ENCODE measurements at places on chromosomes 11 and 22.

DNA sequence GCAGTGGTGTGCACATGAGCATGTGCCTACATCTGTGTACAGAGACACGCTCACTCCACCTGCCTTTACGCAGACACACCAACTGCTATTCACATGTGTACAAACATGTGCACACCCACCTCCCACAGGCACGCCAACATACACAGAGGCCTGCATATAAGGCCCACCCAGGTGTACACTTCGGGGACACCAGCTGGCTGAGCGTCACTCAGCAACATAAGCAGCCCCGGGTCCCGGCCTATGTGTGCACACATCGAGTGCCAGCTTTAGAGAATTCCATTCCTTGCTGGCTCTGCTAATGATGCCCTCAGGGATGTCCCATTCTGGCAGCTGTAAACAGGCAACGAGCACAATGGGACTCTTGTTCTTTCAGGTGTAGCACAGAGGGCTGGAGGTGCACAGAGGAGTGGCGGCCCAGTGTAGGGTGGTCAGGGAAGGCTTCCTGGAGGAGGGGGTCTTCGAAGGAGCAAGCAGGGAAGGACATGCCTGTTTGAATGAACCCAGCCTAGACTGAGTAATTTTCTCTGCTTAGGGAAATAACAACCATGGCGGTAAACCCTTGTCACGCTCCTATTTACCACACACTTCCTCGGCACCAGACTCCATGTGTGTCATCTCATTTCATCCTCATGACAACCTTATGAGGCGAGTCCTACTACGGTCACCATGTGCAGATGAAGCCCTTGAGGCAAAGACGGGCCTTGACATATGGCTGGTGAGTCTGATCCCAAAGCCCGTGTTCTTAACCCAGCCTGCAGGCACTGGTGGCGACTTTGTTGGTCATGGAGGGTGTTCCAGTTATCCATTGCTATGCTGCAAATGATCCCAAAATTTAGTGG is 35.1 kb downstream of the RPL3 start:
- no peak for DNase-seq

GRCh38 chr22:39395936-39396796 is 3.4 kb upstream of the TAB1 start:
- DNase-seq = no peak

GRCh38 chr11:27294654-27295053 is 68.4 kb downstream of the CCDC34 start:
- DNase-seq = no peak

DNA sequence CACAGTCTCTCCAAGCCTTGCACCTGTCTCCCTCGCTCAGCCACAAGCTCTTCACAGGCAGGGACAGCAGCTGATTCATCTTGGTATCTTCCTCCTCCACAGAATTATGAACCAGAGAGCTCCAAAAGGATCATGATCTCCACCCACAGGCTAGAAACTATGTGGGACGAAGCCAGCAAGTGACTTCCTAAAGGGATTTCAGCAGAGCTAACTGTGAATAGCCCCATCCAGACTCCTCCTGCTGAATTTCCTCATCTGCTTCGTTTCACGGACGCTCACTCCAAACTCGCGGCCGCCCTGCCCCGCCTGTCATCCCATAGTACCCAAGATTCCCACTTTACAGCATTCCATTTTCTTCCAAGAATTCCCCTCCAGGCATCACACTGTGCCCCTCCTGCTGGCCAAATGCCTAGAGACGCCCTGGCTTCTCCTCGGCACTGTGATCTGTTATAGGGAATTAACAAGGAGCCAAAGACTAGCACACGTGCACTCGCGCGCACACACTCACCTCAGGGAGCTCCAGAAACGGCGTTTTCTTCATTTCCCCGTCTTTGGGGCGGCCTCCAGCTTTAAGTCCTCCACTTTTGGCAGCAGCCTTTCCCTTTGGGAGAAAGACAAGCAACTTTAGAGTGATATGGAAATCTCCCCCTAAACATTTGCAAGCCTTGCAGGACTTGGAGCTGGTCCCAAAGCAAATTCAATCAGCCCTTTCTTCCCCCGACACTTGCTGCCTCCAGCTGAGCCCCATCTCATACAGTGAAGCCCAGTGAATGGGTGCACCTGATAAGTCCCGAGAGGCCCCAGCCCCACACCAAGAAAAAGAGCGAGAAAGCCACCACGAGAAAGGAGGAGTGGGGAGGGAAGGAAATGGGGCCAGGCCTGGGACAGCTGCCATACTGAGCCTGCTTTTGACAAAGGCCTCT is 35.5 kb downstream of the SPATA19 start:
- DNase-seq = no peak

- no peak for DNase-seq
Measured at GRCh38 chr11:2569321-2569721, 124.5 kb downstream of the KCNQ1 start.

- no peak for DNase-seq
Measured at GRCh38 chr22:42862045-42862734, 5.1 kb upstream of the ARFGAP3 start.

GRCh38 chr11:92626624-92627023 is 342.8 kb upstream of the MTNR1B start:
- DNase-seq = no peak

DNA sequence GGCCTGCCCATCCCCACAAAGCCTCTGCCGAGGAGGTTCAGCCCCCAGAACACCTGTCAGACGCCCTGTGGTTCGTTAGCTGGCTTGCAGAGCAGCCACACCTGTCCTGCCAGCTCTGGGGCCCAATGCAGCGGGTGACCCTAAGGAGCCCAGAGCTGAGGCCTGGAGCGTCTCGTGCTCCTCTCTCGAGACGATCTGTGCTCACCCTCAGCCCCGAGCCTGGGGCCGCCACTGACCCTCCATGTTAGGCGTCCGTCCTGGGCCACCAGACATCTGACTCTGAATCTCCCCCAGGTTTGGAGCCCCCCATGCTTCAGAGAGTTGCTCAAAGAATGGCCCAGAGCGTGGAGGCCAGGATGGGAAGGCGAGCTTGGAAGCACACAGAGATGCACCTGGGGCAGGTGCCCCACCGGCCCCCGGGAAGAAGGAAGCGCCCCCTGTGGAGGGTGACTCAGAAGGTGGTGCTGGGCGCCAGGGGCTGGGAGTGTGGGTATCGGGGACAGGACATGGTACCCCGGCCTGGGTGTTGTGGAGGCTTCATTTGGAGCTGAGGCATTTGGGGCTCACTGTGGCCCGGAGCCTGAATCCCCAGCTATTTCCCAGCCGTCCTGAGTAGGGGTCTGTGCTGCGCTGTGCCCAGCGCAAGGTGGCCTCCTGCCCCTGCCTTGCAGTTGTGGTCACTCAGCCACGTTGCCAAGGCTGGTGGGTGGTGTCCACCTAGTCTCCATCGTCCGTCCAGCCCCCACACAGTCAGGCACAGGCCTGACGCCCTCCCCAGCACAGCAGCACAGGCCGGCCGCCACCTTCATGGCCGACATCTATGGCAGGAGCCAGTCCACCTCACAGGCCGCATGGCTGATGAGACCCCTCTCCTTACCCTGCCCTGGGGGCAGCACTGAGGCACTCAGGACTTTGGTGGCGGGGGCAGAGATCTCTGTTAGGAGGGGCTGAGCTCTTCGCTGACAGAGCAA is 36.2 kb downstream of the SBF1 start:
- no peak for DNase-seq

DNA sequence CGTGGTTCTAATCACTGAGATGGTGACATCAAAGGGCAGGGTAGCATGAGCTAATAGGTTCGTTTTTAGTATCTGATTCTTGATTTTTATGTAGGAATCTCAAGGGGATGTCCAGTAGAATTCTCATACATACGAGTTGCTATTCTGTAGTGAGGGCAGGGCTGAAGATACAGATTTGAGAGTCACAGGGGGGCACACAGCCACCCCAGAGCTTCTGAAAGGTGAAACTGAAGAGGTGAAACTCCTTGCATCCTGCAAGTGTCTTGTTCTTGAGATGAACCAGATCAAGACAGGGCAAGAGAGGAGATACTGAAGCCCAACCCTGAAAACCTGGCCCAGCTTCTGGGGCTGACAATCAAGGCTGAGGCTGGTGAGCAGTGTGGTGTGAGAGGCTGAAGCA is 35.6 kb upstream of the TMEM123 start:
- no peak for DNase-seq

DNA sequence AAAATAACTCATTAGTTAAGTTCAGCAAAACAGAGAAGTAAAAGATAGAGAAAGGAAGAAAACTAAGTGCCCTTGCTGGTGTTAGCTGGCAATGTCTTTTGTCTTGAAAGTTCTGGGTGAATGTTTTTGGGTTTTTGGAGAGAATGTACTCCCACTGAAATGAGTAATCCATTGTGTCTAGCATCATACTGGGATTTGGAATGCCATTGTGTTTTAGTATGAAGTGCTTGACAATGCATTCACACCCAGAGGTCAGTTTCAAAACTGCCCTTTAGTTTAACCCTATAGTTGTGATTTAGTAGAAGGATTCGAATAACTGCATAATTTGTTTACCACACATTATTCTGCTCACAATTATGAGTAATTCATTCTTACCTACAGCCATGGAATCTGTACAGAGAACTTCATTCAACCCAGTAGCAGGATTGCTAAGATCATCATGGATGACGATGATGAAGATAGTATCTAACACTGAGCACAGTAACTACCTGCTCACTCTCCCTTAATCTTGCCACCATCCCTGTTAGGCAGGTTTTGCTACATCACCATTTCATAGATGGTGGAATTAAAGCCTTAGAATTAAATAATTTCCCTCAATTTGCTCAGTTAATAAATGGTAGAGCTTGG is 33.9 kb downstream of the MAML2 start:
- DNase-seq = no peak

- DNase-seq = no peak
Measured at GRCh38 chr22:49726022-49726681, 101.5 kb downstream of the BRD1 start.

GRCh38 chr11:58125469-58125868 is at the start of gene OR9I1:
Gene OR9I1, minus strand, starts transcription at chr11:58125530. Its CDS starts 6,086 bp downstream, at chr11:58119444.
- no peak for DNase-seq

DNA sequence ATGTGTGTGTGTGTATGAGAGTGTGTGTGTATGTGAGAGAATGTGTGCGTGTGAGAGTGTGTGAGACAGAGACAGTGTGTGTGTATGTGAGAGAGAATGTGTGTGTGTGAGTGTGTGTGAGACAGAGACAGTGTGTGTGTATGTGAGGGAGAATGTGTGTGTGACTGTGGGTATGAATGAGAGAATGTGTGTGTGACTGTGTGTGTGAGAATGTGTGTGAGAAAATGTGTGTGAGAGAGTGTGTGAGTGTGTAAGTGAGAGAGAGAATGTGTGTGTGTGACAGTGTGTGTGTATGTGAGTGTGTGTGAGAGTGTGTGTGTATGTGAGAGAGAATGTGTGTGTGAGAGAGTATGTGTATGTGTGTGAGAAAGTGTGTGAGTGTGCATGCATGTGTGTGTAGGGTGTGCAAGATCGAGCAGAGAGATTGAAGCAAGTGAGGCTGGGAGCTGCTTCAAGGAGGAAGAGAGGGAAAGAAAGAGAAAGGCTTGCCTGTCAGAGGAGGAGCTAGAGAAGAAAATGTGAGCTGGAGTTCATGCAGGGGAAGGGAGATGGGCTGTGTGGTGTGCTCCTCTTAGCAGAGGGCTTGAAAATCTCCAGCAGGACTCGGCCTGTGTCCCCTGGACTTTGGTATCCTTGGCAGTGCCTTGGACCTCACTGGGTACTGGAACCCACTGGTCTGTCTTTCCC is 27.7 kb upstream of the TP53I11 start:
- no peak for DNase-seq

GRCh38 chr11:441418-442274 is at the start of gene ANO9:
Gene ANO9, minus strand, starts transcription at chr11:442011. Its CDS starts 85 bp downstream, at chr11:441926.
- no peak for DNase-seq
